ENCODE measurements at places on chromosomes 11 and 22.

DNA sequence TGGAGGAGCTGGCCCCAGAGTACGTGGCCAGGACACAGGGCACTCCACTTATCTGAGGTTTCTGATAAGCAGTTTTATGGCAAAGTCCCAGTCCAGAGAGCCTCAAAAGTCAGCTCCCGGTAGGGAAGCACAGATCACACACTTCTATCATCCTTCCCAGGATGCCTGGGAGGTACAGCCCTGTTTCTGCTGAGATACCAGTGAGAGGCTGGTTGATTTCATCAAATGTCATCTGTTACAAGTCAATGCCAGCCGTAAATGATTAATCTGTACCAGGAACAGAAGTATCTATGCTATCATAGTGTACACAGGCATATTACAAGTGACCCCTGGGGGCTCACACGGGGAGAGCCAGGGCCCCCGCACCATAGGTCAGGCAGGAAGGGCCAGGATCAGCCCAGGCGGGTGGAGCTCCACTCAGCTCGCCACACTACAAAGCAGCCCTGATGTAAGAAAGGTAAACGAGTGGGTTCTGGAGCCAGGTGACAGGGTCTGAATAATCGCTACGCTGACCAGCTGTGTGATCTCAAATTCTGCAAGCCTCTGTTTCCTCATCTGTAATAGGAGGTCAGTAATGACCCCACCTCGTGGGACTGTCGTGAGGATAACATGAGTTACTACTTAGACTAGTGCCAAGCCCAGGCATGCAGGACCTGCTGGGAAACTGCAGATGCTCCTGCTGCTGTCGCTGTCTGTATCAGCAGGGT lies 17.6 kb downstream of the PLA2G6 start:
- DNase-seq = no peak

GRCh38 chr11:119298726-119299125 lies 18.2 kb downstream of the MCAM start:
- DNase-seq = no peak

GRCh38 chr11:72924568-72925190 lies 110.5 kb downstream of the ATG16L2 start:
- no peak for DNase-seq

- no peak for DNase-seq
Measured at GRCh38 chr11:40054631-40055030, 1404.8 kb downstream of the LRRC4C start.

GRCh38 chr11:1032310-1032891 lies 4.1 kb downstream of the MUC6 start:
- no peak for DNase-seq

- no peak for DNase-seq
Measured at GRCh38 chr11:74412733-74413359, 14.6 kb upstream of the PGM2L1 start.

GRCh38 chr11:60988658-60989057 lies 17.2 kb downstream of the CD6 start:
- no peak for DNase-seq

GRCh38 chr22:27874185-27874584 lies 44.9 kb downstream of the PITPNB start:
- no peak for DNase-seq

DNA sequence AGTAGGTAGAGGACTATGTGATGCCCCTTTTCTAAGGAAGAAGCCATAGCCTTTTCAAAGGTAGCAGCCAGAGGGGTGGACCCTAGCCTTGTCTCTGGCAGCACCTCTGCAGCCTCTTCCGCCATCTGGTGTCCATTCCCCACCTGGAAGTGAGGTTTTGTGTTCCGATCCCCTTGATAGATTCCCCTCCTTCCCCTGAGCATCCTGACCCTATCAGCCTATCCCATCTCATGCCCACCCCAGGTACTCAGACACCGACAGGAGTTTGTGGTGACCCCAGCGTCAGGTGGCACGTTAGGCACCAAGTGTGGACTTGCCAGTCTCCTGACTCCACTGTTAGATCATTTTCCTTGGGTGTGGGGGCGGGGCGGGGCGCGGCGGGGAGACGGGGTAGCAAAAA lies 398 bp upstream of the FAM89B start:
- peak; percentile 67 for DNase-seq

DNA sequence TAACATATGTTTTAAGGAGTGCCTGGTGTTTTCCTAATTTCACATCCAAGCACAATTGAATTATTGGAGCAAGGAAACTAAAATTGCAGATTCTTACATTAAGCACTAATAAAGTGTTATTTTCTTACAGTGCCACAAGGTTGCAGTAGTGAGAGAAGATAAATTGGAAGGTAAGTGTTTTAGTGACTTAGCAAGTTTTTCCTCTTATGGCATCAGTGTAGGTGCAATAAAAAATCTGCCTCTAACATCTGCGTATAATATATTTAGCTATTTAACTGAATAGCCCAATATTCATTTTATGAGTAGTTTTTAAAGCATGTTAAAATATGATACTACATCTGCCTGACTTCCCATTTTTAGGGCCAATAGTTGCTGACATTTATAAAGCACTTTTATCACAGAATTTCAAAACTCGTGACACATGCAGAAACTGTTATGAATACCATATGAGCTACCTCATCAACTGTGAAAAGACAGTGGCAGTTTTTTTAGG lies 19.0 kb downstream of the POLD3 start:
- peak; percentile 54 for DNase-seq

DNA sequence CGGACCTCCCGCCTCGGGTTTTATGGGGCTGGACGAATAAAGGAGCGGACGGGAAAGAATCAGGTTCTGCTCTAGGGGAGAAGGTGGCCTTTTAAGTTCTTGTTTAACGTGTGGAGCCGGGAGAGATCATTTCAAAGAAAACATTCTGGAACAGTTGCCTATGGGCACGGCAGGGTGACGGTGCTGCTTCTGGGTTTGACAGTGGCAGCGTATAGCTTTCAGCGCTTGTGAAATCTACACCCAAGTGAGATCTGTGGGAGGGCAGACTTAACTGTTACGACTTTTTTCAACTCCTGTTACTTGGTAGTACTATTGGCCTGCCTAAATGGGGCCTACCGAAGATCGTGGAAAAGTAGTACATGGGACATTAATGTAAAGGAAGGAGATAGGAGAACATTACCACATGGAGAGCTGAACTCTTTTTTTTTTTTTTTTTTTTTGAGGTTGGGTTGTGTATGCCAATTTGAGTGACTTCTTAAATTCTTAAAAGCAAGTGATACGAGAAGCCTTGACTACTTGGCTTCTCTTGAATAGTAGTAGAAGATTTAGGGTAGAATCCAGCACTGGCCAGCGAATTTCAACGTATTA lies 743 bp downstream of the USP47 start:
- peak; percentile 36 for DNase-seq

DNA sequence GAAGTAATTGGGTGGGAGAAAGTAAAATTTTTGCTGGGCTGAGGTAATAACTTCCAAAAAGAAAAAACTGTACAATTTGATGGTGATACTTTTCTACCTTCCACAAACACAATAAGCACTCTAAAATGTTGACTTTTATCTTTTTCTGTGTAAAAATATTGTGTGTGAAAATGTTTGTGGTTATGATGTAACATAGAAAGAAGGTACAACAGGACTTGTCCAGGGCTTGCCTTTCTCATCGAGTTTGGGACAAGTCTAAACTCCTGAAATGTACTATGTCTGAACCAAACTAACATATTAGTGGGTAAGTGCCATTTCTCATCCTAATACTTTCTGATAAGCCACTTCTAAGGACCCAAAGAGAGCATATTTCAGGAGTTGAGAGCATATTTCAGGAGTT lies 174.2 kb upstream of the PDGFD start:
- no peak for DNase-seq

- no peak for DNase-seq
Measured at GRCh38 chr22:38305471-38306448, 11.5 kb downstream of the CSNK1E start.

GRCh38 chr11:117588166-117588810 lies 208.7 kb downstream of the DSCAML1 start:
- peak; percentile 20 for DNase-seq

- no peak for DNase-seq
Measured at GRCh38 chr11:96095884-96096303, 172.0 kb upstream of the MTMR2 start.

DNA sequence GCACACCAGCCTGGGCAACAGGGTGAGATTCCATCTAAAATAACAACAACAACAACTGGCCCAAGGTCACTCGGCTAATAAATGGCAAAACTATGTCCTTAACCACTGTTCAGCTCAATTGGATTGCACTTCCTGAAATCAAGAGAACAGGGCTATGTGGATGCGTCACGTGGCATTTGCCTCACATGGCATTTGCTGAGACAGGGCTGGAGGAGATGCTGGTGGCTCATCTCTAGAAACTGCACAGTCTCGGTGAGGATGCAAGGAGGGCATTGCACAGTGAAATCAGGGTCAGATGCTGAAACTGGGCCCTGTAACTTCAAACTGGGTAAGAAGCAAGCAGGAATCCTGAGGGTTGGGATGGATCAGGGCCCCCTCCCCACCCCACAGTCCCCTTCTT lies 171.9 kb downstream of the BUD13 start:
- no peak for DNase-seq

- DNase-seq = no peak
Measured at GRCh38 chr11:111259896-111260295, 14.4 kb downstream of the POU2AF2 start.

GRCh38 chr11:9905960-9906791 lies 242.3 kb downstream of the SWAP70 start:
- DNase-seq = no peak

DNA sequence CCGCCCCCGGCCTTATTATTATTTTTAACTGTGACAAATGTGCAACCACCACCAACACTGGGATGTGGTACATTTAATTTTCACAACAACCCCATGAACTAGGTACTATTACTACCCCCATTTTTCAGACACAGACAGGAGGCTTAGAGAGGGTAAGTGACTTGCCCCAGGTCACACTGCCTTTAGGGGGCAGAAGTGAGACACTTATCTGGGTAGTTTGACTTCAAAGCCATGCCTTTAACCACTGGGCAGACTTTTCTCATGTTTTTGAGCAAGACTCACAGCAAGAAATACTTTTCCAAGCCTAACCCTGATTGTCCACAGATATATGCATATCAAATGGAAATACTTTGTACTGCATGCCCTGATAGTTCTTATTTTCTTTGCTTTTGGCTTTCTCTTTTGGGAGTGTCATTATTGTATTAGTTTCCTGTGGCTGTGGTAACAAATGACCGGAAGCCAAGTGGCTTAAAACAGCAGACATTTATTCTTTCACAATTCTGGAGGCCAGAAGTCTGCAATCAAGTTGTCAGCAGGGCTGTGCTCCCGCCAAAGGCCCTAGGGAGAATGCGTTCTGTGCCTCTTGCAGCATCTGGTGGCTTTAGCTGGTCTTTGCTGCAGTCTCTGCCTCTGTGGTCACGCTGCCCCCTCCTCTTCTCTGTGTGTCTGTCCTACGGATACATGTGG lies 110.8 kb downstream of the GRIK4 start:
- no peak for DNase-seq

DNA sequence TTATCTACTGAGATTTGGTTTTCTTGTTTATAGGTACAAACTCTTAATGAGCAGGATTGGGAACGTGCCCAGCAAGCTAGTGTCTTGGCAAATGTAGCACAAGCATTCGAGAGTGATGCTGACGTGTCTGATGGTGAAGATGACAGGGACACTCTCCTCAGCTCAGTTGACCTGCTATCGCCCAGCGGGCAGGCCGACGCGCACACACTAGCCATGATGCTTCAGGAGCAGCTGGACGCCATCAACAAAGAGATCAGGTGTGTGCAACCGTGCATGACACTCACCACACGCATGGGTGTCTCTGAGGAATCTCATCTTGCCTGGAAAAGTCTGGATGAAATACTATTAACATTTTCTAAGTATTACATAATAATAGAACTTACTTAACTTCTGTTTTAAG lies 54.7 kb upstream of the CTTN start:
- DNase-seq = peak; percentile 77

DNA sequence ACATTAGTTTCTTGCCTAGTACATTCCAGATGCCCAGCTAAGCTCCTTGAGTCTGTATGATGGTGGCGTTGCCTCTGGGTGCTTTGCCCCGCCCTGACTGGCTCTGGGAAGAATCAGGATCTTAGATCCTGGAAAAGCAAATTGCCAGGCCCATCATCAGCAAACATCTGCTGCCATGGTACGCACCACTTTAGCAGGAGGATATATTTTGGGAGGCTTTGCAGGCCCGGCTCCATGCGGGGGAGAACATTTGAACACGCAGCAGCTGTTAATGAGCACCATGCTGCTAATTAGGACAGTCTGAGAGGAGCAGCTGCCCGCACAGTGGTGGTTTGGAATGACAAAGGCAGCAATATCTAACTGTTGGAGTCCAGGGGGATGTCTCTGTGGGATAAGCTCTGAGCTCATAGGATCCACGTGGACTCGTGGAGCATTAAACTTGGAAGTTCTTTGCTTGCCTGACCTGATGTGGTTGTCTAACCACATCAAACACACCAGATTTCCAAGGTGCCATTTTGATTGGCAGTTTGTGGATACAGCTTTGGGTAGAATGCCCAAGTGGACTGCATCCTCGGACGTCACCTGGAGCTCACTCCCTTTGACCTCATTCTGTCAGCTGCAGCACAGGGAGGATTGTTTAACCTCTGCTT lies 217.0 kb upstream of the ZBED5 start:
- DNase-seq = no peak

DNA sequence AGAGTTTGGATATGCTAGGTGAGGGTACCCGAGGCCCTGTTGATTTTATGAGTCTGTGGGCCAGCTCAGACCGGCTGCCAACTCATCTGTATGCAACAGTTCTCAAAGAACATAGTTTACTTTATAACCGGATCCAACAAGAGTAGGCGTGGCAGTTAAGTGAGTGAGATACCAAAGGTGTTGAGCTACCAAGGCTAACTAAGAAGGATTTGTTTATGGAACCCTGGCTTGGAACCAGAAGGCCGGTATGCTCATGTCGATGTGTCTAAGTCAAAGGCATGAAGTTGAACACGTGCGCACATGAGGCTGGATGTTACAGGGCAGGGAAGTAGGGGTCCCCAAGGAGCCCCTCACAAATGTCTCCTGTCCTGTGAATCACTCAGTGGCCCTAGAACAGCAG lies at the start of gene KCNJ1:
KCNJ1 (minus strand) TSS at position 20 of the 400 bp plus-strand sequence. CDS start 27,053 bp downstream, outside the sequence.
- DNase-seq = peak; percentile 21

GRCh38 chr11:78138291-78138690 lies 1.1 kb downstream of the ALG8 start:
- DNase-seq = no peak

All from NCI-H510A treated with DMSO at 0.1 percent for 48 hours (cell line).